ENCODE measurements at places on chromosomes 2 and 18.

DNA sequence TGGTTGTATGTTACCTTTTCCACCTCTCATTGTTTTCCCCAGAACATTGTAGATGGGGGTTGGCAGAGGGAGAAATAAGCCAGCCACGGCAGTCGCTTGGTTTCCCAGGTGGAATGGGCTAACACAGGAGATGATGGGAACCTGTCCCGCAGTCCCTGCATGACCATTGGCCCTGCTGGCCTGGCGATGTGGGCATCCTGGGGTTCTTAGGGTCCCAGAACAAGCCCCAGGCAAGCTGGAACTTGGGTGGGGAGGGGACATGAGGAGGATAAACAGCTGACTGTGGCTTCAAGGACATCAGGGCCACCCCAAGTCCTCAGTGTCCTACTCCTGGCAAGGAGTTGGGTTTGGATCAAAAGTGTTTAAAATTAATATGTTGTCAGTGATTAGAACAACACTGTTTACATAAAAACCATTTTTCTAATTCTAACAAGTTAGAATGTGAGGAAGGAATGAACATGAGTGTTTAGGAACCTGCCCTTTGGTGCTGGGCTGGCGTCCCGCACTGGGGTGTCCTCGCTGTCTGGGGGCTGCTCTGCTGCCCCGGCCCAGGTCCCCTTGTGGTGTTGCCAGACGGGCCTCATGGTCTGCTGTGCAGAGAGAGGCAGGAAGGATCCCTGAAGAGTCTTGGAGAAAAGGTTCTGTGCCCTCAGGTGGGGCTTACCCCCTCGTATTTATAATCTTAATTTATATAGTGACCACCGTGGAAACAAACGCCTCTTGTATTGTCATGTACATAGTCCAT is 95.1 kb downstream of the USP40 start:
- no peak for DNase-seq

- no peak for DNase-seq
Measured at GRCh38 chr2:31420936-31421335, 6.4 kb upstream of the XDH start.

DNA sequence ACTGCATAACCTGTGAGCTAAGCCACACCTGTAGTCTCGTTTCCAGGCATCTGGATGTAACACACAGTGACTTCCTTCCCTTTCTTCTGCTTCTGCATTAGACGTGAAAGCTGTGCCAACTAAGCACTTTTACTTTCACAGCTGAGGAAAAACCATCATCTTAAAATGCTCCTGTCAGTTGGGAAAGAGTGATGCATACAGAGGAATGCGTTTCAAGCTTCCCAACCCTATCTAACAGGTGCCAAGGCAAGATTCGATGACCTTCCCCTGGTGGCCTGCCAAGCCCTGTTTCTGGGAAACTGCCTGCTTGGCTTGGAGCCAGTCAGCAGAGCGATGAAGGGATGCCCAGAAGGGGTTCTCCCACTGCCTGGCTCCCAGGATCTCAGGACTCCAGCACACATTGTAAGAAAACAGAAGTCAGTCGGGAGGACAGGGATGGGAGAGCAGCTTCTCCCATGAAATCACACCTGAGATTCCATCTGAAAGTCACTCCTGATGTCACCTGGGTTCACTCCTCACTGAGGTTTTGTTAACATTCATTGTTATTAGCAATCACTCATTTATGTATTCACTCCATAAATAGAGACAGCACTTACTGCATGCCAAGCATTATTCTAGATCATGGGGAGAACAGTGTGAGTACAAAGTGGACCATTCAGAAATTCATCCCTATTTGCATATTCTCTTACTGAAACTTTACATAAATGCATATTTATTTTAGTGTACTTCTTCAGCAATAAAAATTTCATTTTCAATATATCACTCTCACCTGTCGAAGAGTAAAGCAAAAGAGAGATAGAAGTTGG is 64.1 kb downstream of the DTNA start:
- no peak for DNase-seq

DNA sequence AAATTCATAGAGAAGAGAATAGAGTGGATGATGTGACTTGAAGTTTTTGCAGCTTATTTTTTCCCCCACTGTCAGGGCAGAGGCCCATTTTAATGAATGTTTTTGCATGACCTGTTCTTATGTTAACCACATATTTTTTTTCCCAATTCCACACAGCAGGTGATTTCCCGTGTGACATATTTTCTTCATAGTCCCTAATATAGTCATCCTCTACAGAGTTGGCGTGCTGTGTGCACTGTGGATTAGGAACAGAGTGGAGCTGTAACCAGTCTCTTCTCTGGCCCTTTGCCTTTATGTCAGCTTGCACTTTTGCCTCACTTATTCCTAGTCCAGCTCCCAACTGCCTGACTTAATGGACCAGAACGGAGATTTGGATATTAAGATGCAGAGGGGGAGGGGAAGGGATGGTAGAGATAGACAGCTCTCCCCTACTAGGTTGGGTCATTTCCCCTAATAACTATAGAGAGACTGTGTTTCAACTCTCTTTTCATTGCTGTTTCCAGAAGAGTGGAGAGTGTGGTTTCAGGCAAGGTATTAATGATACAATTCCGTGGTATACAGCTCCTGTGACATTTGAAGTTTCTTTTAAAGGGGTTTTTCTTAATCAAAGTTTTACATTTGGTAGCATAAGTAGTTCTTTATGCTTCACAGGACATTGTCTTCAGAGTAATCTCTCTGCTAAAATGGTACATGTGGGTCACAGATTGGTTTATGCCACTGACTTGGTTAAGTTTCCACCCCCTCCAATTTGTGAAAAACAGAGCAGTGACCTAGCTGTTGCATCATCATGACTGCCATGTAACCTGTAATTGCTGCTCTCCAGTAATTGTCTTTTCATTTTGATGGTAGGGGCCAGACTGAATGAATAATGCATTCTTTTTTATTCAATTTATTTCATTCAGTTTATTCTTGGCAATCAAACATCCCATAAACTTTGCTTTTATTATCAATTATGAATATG is 161.3 kb downstream of the HAUS1 start:
- DNase-seq, result no peak

DNA sequence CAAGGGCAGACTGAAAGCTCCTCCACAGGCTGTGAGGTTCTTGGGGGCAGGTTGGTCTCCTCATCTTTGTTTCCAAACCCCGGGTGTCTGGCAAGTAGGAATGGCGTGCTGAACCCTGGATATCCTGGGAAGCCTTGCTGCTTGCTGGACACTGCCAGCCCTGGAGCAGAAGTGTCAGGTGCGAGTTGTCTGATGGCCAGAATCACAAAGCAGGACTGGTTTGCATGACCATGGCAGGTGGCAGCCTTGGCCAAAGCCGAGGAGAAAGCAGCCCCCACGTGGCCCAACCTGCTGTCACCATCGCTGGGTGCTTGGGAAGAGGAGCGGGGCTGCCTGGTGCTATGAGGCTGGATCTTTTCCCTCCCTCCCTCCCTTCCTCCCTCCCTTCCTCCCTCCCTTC is 309.5 kb upstream of the HS6ST1 start:
- DNase-seq, result no peak

GRCh38 chr18:61755555-61755954 is 137.3 kb downstream of the RNF152 start:
- DNase-seq, result no peak
